ENCODE measurements at places on chromosomes 1 and 21.

- DNase-seq: no peak
Observed at GRCh38 chr1:197976368-197976767, 59.2 kb downstream of the LHX9 start.

- no peak for DNase-seq
Observed at GRCh38 chr21:33640697-33641351, 717 bp downstream of the CRYZL1 start.

DNA sequence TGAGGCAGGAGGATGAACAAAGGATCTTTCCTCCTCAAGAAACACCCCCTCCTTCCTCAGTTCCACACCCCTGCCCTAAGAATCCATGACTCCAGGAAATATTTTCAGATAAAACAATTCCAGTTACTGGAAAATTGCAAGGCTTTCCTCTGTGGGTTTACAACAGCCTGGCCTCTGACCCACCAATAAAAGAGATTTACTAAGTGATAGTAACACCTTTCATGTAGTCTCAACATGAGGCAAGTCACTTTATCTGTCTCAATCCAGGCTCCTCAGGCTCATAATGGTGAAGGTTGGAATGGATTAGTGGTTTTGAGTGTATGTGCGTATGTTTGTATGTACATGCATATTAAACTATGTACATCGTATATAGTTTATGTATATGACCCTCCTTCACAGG lies 71.4 kb upstream of the PPP2R5A start:
- DNase-seq: no peak

DNA sequence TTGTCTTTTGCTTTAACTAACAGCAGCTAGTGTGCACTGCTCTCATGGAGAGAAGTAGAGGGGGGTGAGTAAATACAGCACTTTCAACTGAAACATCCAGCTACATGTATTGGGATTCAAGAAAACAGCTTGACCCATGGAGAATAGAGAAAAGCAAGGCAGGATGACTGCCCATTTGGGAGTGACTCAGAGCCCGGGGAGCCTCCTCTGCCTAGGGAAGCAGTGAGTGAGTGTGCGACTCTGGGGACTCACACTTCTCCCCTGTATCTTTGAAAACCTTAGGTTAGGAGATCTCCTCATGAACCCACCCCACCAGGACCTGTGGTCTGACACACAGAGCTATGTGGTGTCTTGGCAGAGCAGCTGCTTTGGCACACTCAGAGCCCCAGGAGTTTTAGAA lies 82.0 kb upstream of the PTGFR start:
- no peak for DNase-seq

DNA sequence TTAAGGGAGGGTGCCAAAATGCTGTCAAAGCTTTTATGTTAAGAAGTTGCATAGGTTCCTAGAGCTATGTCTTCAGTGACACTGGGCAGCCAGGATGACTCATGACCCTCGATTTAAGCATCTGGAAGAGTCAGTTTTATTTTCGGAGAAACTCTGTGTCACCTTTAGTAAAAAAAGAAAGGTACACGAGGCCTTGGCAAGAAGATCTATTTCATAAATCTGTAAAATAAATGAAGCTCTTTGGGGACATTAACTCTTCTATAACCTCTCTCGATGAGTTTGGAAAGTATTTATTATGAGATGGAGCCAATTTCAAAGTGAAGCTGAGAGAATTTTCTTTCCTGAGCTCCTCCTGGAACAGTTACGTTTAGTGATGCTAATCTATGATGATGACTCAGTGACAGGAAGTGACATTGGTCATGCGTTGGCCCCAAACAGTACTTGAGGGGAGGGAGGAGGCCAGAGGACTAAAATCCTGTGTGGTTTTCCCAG lies 156.5 kb downstream of the HLX start:
- no peak for DNase-seq

DNA sequence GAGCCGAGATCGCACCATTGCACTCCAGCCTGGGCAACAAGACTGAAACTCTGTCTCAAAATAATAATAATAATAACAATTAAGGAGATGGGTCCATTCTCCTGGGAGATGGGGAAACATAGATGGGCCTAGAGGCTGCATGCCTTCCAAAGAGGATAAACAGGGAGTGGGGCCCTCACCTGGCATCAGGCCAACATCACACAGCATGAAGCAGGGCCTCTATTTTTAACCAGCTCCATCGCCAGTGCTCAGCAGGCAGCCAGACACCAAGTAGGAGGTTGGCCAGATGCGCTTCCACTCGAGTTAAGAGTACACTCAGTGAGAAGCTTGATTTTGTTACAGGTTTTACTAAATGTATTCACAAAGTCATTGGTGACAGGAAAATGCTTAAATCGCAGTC lies 352.0 kb downstream of the RRAGC start:
- no peak for DNase-seq

GRCh38 chr1:67204298-67204980 lies 38.2 kb downstream of the IL23R start:
- no peak for DNase-seq

GRCh38 chr21:41397471-41397891 lies 28.6 kb upstream of the MX1 start:
- no peak for DNase-seq

DNA sequence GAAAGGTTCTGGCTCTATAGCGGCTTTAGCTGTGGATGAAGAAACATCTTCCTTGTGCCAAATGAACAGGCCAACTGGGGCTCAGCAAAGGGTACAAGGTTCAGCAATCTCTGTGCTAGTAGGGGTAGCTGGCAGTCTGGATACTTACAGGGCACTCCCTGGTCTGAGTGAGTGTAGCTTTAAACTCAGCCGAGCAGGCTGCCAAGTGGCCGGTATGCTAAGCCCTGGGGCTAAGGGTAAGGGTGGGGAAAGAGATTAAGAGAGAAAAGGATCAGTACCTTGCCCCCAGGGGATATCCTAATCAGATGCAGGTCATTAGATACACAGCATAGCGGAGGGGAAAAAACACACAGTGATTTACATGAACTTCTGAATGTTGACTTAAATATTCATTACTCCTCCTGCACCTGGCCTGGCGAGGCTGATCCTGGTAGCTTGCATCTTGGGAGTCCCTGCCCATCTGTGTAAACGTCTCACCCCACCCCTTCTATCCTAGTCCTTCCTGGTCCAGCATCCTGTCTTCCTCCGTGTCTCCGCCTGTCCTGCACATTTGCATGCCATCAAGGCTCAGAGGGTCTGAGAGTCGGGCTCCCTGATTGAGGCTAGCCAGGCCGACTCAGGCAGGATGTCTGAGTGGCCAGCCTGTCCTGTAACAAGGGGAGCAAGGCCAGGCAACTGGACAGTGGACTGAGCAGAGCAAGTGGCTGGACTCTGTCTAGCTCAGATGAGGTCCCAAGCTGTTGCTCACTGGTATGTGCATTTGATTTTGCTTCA lies 39.5 kb upstream of the CNTN2 start:
- DNase-seq: no peak

- DNase-seq: no peak
Observed at GRCh38 chr1:223326776-223327175, 37.2 kb downstream of the SUSD4 start.

- DNase-seq: no peak
Observed at GRCh38 chr1:25889470-25889869, 14.0 kb upstream of the PAQR7 start.

DNA sequence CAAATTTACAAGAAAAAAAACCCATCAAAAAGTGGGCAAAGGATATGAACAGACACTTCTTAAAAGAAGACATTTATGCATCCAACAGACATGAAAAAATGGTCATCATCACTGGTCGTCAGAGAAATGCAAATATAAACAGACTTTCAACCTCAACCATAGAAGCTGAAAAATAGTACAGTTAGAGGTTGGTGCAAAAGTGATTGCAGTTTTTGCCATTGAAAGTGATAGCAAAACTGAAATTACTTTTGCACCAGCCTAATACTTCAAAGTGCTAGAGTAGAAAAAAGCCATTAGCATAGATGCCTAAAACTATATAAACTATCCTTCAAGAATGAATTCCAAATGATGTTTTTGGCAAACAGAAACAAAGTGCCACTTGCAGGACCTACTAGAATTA lies 365.8 kb upstream of the DPYD start:
- DNase-seq: no peak

DNA sequence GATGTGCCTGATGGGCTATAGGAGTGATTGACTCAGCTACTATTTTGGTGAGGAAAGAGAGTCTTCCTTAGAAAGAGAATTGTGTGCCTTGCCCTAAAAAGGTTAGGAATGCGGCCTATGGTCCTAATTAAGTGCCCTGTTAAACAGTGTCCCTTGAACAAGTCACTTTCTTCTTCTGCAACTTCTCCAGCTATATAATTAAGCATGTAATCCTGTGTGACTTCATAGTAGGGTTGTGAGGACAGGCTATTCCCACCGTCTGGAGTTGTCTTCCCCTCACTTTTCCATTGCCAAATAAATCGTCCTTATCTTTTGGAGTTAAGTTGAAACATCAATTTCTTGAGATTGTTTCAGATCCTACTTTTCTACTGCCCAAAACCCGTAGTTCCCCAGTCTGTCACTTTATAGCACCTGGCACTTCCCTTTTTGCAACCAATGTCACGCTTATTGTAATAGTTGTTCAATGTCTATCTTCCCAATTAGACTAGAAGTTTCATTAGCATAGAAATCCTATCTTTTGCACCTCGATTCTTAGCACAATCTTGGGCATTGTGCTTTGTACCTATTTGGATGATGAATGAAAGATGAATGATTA lies 27.6 kb upstream of the SLC16A1 start:
- no peak for DNase-seq

DNA sequence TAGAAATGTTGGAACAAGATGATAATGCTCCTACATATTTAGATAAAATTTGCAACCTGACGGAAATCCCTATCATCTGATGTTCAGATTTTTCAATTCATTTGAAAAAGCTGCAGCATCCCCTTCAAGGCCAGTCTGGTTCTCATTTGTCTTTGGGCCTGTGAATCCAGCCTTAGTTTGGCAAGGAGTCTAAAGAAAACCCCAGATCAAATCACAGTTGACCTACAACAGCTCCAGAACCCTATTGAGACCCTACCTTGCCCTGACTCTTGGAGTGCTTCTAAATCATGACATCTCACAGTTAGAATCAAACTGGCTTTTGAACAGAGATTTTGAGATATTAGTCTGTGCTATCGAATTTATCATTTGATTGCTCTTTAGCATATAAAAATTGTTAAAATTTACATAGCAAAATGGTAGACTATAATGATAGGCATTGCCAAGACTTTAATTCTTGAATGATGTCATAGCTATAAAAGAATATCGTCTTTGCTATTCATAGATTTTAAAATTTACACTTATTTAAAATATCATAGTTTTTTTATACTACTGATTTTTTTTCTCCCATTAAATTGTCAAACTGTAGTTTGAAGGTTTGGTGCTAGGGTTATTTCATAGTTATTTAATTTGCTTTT lies 2.2 kb downstream of the PPP2R5A start:
- DNase-seq: no peak

GRCh38 chr1:204449678-204450280 lies 38.2 kb upstream of the PPP1R15B start:
- DNase-seq: no peak

GRCh38 chr1:64471218-64472039 lies 1.5 kb downstream of the CACHD1 start:
- DNase-seq: no peak

DNA sequence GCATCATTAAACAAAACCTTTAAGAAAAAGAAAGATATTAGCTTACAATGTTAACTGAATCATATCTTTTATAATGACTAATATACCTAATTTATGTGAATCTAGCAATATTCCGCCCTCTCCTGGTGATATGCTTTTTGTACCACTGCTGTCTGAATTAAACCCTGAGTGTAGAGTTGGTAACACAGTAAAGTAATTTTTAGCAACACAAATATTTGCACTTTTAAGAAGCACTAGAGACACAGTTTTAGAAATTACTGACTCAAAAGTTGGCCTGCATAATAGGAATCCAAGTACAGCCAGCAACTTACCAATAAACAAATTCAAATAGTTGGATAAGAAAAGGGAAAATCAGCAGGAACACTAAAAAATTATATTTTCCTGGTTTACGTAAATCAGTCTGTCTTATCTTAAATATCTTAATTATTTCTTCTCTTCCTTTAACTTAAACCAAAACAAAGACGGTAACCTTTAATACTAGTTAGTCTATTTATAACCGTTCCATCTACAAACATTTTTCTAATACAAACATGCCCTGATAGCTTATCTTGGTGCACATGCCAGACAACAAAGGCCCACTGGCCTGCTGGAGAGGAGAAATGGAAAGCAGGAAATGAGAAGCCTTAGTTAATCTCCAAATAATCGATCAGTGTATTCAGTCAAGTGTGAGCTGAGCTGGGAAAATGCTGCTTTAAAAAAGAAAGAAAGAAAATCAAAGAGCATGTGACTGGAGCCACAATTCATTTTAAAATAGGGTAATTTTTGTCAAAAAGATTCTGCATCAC lies 246.0 kb downstream of the RERE start:
- DNase-seq: no peak

GRCh38 chr1:44044071-44044801 lies 13.0 kb upstream of the SLC6A9 start:
- no peak for DNase-seq

- DNase-seq: no peak
Observed at GRCh38 chr1:231536099-231536498, 7.6 kb downstream of the TSNAX start.

DNA sequence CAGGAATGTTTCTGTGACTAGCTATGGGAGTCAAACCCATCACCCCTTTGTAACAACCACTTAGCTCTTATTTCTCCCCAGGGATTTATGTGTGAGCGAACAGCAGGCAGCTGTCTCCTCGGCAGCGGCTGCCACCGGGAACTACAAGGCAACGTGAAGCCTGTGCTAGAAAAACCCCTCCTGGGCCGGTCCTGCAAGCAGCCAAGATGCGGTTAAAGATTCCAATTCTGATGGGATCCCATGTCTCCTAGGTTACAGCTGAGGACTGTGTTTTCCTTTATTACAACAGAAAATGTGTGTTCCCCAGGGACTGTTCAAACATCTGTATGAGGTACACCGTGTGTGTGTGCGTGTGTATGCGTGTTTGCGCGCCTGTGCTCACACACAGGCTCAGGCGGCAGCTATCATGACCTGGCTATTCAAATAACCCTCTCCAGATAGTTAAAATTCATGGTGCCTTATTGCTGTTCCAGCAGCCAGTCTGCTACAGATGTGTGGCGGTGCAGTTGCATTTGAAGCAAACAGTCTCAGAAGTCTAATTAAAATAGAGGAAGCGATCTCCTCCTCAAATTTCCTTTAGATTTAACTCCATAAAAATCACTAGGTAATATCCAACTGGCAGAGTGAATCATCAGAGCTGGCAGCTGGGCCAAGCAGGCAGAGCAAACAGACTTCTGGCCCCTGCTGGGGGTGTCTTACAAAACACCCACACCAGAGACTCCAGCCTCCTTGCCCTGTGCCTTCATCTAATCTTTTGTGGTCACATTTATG lies 68.0 kb downstream of the LMX1A start:
- peak; percentile 54 for DNase-seq

- DNase-seq: no peak
Observed at GRCh38 chr1:7358425-7358824, 412.7 kb upstream of the VAMP3 start.

- peak; percentile 22 for DNase-seq
Observed at GRCh38 chr1:228555074-228555994, 68.2 kb downstream of the RNF187 start.
